Activated CD4-positive, alpha-beta T cell treated with anti-CD3 and anti-CD28 coated beads, Interleukin-2, amount 50 U/mL, for 4 hours (primary cell): ENCODE measurements at places on chromosomes 7 and 10.

DNA sequence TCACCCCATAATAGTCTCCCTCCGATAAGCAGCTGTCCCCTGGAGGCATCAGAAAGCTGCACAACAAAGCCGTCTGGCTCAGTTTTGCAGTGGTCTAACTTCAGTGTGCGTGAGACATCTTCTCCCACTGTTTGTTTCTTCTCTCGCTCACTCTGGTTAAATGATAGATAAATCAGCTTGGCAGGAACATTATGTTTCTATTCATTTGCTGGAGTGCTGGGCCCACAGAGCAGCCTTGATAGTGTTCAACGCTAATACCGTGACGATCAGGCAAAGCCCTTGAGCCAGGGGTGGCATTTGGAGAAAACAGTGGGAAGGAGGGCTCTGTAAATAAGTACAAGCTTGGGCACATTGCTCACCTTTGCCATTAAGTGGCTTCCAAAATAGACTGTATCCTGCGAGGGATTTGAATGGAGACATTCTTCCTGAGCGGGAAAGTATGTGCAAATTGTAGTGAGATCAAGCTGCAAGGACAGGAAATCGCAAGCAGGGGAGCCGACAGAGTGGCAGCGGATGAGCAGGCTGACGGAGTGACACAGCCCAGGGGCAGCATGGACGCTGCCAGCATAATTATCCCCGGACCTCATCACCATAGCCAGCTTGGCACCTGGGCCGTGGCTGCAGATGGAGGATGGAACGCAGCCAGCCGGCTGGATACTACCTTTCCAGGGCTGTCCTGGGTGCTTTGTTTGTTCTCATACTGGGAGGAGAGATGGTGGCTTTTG is 256.8 kb upstream of the FZD8 start:
- DNase-seq = no peak

GRCh38 chr10:125029584-125030242 is 87.8 kb downstream of the ZRANB1 start:
- no peak for DNase-seq

GRCh38 chr10:55013318-55013717 is 212.3 kb upstream of the PCDH15 start:
- no peak for DNase-seq

- peak; percentile 1 for DNase-seq
These were observed 38.0 kb upstream of the RTKN2 start for GRCh38 chr10:62306663-62307062.

- DNase-seq = no peak
These were observed 189.1 kb upstream of the FRMD4A start for GRCh38 chr10:14519785-14520184.

GRCh38 chr10:30088178-30088577 is 28.8 kb upstream of the JCAD start:
- no peak for DNase-seq

- DNase-seq = no peak
These were observed 7.1 kb upstream of the GSTO1 start for GRCh38 chr10:104247513-104248146.

- no peak for DNase-seq
These were observed 81.6 kb upstream of the INSYN2A start for GRCh38 chr10:127278001-127278400.

GRCh38 chr10:71829171-71829570 is 21.9 kb downstream of the PSAP start:
- DNase-seq = no peak

DNA sequence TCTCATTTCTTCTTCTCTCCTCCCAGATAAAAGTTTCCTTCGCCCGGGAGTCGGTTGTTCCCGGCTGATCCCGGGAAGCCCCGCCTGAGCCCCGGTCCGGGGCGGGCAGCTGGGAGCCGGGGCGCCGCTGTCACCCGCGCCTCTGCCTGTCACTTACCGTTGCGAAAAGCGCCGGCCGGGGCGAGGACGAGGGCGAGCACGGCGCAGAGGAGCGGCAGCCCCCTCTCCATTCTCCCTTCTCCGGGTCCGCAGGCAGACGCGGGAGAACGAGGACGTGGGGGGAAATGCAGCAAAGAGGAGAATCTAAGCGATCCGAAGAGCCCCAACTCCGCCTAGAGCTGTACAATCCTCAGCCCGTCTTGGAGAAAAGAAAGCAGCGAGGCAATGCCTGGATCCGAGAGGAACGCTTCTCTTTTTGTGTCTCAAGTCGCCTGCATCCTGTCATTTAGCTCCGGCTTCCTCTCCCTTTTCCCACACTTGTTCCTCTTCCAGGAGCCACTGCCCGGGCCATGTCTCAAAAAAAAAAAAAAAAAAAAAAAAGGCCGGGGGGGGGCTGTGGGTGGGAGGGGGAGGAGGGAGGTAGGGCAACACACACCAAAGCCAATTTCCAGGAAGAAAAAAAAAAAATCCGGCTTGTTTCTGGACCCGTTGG is at the start of gene NRP1:
Gene NRP1 (minus strand): TSS at position 515 of the 652 bp plus-strand sequence. CDS start 285 bp downstream, at position 230.
- DNase-seq = no peak

DNA sequence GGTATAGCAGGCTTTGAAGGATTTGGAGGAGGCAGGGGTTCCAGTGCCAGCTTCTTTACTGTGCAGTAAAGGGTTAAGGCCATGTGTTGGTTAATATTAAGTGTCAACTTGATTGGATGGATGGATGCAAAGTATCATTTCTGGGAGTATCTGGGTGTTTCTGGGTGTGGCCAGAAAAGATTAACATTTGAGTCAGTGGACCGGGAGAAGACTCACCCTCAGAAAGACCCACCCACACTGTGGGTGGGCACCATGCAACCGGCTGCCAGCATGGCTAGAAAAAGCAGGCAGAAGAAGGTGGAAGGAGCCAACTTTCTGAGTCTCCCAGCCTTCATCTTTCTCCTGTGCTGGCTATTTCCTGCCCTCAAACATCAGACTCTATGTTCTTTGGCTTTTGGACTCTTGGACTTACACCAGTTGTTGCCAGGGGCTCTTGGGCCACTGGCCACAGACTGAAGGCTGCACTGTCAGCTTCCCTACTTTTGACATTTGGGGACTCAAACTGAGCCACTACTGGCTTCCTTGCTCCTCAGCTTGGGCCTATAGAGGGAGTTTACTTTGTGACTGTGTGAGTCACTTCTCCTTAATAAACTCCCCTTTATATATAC is 6.8 kb upstream of the TRUB1 start:
- DNase-seq = no peak

DNA sequence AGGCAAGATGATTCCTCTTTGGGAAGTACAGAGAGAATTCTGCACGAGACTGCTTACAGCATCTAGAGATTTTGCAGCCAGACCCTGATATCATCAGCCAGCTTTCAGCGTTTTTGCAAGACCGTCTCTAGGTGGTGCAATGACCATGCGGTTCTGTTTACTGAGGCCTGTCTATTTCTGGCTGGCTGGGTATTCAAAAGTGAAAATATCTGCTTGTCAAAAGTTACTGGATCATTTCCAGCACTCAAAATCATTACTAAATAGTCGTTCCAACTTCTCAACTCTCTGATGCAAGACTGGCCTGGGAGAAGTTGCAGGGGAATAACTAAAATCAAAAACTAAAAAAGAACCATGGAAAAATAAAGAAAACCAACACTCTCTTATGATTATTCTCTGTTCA is 240.1 kb downstream of the ELMO1 start:
- peak; percentile 23 for DNase-seq

DNA sequence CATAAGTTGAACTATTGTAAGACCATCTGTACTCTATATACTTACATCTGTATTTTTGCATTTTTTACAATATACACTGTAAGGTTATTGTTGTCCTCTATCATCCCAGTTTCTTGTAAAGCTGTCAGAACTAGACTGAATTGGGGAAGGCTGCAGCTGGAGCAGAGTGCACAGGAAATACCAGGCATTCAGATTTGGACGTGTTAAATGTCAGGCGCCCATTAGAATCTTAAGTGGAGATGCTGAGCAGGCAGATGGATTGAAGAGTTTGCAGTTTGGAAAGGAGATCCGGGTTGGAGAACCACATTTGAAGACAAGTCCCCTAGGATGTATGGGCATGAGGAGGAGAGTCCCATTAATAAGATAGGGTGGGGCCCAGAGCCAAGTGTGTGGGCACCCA is 40.4 kb downstream of the MTURN start:
- no peak for DNase-seq

DNA sequence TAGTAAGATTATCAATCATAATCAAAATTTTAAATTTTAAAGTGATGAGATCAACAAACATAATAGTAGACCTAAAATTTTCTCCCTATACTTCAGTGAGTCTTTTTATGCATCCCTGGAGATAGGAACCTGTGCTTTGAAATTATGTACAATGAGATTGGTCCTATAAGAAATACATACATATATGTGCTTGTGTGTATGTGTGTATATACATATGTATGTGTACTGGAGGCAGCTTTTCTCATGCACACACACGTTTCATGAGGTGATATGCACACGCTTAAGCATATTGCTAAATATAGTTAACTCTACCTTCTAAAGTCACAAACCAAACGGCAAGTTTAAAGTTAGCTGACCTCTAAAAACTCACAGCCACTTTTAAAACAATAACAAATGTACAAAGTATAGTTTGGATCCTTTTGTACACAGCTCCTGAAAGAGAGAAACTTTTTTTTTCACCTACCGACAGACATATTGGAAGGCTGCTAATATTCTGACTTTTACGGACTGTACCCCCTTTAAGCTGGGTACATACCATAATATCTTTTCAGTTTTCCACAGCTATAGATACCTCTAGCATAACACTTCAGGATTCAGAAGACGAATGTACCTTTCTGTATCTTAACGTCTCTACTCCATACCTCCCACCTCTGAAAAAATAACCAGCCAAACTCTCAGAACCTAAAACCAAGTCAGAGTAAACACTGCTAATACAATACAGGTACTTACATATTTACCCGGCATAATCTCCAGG is 3.3 kb downstream of the ITGB1 start:
- DNase-seq = no peak

DNA sequence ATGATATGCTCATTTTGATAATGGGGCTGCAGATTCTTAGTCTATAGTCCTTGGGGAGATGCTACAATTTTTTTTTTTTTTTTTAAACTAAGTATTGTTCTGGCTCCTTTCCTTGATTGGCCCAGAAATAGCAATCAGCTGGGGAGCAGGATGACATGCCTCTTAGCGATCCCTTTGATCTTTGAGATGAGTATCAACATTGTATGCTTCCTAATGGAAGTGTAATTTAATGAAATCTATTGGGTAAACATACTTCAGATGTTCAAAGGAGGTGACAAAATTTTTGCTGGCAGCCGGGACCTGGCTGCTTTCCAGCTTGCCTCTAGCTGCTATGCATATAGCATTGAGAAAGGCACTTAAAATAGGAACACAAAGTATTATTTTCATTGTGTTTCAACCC is 43.5 kb downstream of the VTI1A start:
- no peak for DNase-seq

DNA sequence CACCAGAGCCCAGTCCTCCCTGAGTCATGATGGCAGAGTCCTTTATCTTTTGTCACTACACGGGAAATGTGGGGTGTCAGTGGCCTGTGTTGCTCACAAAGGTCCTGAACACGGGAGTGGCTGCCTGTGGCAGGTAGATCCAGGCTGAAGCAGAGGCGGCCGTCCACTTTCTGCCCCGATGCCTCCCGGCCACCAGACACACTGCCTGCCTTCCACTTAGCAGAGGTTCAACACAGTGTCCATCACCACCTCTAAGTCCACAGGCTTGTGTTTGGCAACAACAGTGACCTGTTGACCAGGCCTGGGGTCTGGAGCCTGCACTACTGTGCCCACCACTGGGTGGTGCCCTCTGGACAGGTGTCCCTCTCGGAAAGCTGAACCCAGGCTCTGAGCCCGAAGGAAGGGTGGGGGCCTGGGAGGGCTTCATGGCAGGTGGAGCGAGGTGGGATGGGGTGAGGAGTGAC is 49.9 kb upstream of the CAMK2B start:
- DNase-seq = no peak

DNA sequence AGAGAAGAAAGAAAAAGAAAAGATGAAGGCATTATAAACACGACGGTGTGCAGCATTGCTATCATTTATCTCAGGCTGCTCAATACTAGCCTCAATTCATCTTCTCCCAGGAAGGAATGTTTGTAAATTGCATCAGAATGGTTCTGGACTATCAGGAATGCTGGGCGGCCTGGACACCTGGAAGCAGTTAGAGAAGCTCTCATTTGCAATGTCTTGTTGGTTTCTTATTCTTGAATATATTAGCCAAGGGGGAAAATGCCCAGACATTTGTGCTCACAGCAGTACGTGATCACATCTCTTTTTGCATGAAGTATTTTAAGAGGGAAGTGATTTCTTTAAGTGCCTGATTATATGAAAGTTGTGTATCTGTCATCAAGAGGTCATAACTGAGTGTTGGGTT is 85.6 kb upstream of the IMMP2L start:
- no peak for DNase-seq

DNA sequence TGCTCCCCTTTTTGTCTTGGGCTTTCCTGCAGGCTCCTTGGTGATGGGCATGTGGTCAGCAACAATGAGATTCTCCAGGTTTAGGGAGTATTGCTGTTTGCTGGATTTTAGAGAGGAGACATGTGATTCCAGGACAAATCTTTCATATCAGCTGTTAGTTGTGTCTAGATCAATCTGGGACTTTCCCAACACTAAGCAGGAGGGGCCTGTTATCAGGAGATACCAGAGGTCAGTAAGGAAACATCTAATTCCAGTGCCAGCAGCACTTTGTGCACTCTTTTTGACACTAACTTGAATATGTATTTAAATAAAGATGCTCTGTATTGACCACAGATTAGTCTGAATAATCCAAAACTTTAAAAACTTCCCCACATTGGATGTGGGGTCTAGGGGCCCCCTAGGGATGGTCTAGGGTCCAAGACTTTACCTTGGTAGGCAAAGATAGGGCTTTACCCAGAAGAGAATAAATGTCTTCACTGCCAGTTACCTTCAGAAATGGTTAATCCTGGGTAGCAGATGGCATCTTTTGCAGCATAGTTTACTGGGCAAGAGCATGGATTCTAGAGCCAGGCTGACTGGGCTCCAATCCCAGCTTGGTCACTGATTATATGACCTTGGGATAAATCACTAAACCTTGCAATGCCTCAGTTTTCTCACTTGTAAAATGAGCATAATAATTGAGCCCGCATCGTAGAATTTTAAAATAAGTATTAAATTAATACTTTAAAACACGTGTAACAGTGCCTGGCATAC is 6.4 kb upstream of the FIGNL1 start:
- DNase-seq = no peak

DNA sequence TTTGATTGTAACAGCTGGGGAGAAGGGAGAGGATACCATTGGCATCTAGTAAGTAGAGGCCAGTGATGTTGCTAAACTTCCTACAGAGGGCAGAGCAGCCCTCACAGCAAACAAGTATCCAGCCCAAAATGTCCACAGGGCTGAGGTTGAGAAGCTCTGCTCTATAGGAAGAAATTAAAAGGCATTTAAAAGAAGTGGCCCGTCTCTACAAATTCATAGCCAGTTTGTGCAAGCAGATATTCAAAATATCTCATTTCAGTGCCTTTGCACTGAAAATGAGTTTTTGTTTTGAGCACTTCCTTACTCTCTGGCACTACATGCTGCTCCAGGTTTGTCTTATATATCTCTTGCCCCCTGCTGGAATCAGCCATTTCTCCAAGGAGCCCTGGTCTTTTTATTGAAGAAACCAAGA is 330.0 kb downstream of the BBS9 start:
- DNase-seq = no peak

- no peak for DNase-seq
These were observed 66.1 kb upstream of the STK17A start for GRCh38 chr7:43516581-43517342.
